ENCODE measurements at places on chromosomes 6 and 20.

DNA sequence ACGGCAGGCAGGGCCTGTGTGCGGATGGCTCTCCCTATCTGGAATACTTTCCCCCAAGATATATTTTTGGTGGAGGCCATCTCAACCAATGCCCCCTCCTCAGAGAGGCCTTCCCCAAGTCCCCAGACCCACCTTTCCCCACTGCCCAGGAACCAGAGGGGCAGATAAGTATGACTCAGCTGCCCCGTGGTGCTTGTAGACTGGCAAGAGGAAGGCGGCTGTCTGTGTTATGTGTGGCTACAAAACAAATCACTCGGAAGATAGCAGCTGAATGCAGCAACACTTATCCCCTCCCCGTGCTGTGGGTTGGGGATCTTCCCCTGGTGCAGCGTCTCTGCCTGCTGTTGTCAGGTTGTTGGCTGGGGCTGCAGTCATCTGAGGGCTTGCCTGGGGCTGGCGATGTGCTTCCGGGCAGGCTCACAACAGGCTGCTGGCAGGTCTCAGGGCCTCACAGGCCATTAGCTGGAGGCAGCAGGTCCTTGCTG is 7.1 kb downstream of the NPEPL1 start:
- no peak for DNase-seq

DNA sequence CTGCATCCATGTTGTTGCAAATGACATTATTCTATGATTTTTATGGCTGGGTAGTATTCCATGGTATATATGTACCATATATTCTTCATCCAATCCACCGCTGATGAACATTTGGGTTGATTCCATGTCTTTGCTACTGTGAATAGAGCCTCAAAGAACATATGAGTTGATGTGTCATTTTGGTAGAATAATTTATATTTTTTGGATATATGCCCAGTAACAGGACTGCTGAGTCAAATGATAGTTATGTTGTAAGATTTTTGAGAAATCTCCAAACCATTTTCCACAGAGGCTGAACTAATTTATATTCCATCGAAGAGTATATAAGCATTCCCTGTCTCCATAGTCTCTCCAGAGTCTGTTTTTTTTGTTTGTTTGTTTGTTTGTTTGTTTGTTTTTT is 1373.5 kb downstream of the GRIK2 start:
- DNase-seq: no peak

GRCh38 chr20:6767126-6767535 is 355 bp upstream of the BMP2 start:
- DNase-seq: no peak

- no peak for DNase-seq
Measured at GRCh38 chr6:151160929-151161757, 78.6 kb upstream of the AKAP12 start.

DNA sequence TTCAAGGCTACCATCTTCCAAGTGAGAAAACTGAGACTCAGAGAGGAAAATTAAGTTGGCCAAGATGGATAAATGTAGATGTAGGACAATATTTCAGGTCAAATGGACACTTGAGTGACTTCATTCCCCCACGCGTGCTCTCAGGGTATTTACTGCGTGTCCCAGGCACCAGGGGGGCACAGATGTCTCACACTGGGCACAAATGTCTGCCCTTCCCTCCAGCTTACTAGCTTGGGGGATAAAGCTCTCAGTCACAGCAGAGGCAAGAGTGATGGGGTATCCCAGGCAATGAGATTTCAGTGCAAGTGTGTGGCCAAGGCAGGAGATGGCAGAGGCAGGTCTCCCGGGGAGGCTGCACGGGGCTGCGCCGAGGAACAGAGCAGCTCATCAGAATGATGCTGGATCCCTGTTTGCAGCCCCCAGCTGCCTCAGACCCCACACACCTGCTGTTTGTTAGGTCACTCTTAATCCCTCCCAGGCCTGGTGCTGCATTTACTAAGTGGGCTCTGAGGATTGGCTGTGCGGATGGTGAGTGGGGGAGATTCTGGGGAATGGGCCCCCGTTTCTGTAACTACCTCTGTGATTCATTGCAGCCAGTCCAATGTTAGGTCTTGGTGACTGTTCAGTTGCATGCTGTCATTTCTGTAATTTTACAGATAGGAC is 44.1 kb downstream of the PTK7 start:
- no peak for DNase-seq

GRCh38 chr6:134733801-134734200 is 216.1 kb downstream of the ALDH8A1 start:
- DNase-seq: no peak

DNA sequence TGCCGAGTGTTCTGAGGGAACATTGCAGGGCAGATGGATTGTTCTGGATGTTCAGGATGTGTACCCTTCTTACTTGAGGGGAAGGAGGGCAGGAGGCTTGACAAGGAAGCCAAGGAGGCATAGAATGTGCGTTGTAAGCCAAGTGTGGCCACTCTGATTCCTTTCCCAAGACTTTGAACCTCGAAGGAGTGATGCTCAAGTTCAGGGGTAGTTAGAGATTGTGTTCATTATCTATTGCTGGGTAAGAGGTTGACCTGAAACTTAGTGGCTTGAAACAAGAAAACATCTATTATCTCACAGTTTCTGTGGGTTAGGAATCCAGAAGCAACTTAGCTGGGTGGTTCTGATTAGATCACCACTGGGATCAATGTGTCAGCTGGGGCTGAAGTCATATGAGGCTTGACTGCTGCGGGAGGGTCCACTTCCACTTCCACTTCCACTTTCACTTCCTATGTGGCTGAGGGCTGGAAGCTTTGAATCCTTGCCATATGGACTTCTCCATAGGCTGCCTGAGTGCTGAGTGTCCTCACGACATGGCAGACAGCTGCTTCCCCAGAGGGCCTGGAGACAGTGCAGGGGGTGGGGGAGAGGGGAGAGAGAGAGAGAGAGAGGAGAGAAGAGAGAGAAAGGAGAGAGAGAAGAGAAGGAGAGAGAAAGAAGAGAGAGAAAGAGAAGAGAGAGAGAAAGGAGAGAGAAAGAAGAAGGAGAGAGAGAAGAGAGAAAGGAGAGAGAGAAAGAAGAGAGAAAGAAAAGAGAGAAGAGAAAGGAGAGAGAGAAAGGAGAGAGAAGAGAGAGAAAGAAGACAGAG is 6.9 kb upstream of the CD40 start:
- no peak for DNase-seq

- no peak for DNase-seq
Measured at GRCh38 chr6:81894306-81894705, 141.8 kb upstream of the TENT5A start.

DNA sequence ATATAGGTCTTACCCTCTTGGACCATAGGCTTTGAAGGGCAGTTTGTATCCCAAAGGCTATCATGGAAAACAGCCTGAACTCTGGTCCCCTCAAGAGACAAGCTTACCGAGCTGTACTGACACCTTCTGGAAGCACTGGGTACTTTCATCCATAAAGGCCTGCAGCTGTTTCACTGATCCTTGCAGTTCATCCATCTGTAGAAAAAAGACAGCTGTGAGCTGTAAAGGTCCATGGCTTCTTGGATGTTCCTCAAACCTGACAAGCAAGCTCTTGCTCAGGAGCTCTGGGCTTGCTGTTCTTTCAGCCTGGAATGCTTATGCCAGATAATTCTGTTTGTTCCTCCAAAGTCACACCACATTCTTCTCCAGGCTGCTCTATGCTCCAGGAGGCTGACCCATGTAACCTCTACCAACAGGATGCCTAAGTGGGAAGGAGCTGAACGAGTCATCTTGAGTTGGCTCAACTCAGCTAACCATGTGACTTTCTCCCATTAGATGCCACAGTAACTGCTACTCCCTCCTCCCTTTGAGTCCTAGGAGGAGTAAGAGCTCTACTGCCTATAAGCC is 8.8 kb upstream of the NDRG3 start:
- no peak for DNase-seq

- DNase-seq: no peak
Measured at GRCh38 chr20:63597651-63598478, 23.8 kb upstream of the HELZ2 start.

GRCh38 chr20:18243802-18244201 is 44.5 kb upstream of the ZNF133 start:
- DNase-seq: no peak

DNA sequence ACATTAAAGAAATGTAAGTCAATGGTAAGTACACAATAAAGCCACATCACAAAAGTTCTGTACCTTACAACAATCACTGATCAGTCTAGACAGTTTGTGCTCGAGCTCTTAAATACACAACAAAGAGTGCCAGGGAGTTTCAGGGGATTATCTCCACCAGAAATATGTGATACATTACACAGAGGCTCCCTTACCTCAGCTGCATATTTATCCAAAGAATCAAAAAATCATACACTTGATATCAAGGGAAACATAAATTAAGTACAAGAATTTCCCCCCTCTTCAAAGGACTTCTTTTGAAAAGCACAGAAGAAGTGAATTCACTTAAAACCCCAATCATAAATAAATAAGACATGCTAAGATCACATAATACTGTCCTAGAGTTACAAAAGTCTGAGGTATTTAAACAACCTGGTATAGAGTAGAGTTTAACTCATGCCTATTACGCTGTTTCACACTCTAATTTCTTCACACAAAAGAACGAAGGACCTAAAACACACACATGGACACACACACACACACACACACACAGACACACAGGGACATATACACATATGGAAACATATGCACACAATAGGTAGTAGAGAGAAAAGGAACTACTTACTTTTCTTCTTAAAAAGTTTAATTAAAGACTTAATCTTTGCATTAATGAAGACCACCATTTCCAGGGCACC is 528 bp downstream of the NHSL1 start:
- no peak for DNase-seq
